RKO (cell line): ENCODE measurements at places on chromosomes 1 and 21.
A peak's percentile ranks its signal among the peaks of the same experiment; 100 is the strongest.

- no peak for DNase-seq
Observed at GRCh38 chr1:31881688-31882000, 56.5 kb downstream of the PTP4A2 start.

DNA sequence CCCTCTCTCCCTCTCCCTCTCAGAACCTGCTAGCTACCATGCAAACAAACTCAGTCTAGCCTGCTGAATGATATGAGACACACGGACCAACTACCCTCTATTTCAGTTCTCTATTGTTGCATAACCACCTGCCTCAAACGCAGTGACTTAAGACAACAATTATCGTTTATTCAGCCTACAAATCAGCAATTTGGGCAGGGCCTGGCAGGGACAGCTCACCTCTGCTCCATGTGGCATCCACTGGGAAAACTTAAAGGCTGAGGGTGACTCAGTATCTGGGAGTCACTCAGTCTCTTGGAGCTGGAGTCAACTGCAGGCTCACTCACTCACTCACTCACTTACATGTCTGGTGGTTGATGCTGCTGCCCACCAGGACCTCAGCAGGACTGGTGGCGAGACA, 121.3 kb downstream of the SEC16B start:
- peak; percentile 30 for DNase-seq

DNA sequence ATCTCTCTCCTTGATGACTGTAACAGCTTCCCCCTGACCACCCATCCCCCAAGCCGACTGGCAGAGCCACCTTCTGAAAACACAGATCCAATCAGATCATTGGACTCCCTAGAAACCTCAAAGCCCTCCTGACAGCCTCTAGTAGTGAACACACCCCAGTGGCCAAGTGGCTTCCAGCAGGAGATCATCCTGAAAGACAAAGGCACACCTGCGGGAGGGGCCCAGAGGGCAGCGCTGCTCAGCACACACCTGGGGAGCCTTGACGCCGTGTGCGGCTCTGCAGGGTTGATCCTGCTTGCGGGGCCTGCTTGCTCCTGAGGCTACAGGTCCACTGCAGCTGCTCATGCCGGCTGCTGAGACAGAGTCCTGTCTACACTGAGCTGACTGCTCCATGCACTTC, 41.5 kb downstream of the SLC66A1 start:
- DNase-seq = no peak

DNA sequence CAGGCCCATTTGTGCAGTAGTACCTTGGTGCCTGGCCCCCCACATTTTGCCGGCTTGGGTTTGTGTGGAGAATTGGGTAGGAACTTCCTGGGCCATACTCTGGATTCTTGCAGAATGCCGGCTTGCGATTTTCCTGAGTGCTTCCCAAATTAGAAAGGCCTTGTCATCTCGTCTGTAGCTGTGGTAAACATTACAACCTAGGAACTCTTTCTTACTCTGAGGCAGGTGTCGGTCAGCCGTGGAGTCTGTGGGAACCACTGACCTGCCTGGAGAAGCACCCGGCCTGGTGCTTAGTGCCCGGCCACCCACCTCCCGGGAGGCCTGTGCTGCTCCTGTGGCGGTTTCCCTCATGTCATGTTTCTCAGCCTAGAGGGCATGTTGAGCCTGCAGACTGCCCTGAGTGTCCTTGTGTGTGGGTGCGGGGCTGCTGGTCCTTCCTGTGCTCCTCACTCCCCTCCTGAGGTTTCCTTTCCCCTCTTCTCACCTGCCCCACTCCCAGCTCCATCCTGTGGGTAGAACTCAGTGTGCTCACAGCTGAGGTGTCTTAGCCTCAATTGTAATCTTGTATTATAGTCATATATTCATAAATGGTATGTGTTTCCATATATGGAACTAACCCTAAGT, 64.7 kb downstream of the S100B start:
- no peak for DNase-seq

DNA sequence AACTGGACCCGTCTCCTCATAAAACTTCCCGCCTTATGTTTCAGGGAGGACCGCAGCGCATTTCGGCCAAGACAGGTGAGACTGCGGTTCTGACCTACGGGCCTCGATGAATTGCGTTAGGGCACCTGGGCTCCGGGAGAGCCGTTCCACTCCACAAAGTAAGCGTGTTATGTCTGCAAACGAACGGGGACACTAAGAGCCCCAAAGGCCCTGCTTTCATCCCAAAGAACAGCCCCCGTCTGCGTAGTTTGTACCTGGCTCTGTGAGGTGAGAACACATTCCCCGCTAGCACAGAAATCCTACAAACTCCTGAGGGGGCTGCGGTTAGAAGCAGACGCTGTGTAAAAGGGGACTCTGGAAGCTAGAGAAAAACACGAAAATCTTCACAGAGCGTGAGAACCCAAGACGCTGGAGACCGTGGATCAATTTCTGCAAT, 41.6 kb upstream of the PPIAL4F start:
- no peak for DNase-seq

GRCh38 chr1:62589321-62589720, 8.0 kb upstream of the ANGPTL3 start:
- DNase-seq = no peak
